ENCODE measurements at places on chromosomes 3 and 15. TPM values are rescaled to one million over a fixed set of nuclear protein-coding genes. Genes with fewer than 3 reads are reported as not detected.
A peak's percentile ranks its signal among the peaks of the same experiment; 100 is the strongest.

DNA sequence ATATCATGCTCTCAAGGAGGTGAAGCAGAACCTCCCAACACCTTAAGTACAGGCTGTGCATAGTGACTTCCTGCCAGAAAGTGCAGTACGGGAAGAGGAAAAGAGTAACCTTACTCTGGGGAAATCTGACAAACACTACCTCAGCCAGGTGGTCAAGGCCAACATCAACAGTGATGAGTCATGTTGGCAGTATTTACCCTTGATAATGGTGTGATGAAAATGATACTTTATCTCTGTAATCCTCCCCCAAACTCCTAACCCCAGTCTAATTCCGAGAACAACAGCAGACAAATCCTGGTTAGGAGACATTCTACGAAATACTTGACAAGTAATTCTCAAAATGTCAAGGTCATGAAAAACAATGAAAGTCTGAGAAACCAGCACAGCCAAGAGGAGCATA is 26.5 kb downstream of the ANKDD1A start:
- no peak for DNase-seq

DNA sequence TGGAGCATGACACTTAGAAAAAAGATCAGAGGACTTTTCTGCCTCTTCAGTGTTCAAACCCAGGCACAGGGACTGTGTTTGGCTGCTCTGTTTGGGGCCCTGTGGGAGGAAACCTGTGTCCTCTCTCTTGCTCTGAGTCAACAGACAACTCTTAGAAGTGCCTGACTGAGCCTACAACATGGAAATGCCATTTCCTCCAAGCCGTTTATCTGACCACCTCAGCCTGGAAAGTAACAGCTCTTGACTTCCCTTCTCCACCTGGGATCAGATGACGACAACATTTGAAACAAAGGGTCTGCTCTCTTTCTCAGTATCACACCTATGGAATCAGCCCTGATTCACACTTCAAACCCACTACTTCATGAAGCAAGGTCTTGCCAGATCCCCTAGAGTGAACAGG is 91.3 kb upstream of the CTDSPL start:
- DNase-seq: no peak

DNA sequence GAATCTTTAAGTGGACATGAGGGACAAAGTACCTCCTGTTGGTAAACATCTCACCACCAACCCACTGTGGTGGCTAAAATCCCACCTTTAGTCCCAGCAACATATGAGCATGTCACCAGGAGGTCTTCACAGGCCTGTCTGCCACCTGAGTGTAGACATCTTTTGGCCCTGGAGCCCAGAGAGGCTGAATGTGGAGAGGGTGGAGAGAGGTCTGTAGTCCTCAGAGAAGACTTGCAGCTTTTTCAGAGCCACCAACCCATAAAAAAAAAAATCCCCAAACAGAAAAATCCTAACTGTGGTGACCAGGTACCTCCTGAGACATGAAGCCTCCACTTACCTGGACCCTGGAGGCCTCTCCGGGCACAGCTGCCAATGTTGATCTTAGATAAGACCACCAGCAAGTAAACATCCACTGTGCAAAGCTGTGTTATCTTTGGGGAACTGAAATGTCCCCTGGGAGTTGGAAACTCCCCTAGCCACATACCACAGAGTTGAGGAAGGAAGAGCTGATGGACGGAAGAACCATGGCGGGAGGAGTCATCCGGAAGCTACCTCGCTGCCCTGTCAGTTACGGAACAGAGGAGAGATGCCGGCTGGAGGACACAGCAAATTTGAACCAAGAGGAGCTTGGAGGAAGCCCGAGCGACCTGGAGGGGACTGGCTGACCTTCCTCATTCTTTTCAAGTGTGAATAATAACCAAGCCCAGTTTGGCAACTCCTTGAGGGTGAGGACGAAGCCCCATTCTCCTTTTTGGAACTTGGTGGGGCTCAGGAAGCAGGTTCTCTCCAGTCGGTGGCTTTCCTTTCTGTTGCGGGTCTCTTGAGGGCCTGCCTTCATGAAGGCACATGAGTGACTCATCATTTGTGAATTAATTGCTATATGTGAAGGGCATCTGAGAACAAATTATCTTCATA is at the start of gene GHRL:
GHRL (minus strand) TSS at position 443 of the 915 bp plus-strand sequence. CDS start 2,767 bp downstream, outside the sequence.
- no peak for DNase-seq

GRCh38 chr3:119497820-119498185 is 544 bp upstream of the TIMMDC1 start:
- peak; percentile 56 for DNase-seq

DNA sequence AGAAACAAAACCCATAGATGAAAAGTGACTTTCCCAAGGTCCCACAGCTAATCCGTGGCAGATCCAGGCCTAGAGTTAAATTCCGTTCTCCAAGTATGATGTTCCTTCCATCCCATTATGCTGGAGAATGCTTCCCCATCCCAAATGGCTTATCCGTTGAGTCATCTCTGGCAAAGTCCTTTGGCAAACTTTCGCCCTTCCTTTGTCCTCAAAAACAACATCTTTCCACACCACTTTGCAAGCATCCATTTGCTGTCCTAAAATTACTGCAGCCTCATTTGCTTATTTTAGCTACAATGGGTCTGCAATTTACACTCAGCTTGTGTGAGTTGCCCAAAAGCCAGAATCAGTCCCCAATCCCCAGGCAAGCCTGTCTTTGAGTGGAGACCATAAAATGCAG is 304.0 kb upstream of the TLE3 start:
- no peak for DNase-seq

DNA sequence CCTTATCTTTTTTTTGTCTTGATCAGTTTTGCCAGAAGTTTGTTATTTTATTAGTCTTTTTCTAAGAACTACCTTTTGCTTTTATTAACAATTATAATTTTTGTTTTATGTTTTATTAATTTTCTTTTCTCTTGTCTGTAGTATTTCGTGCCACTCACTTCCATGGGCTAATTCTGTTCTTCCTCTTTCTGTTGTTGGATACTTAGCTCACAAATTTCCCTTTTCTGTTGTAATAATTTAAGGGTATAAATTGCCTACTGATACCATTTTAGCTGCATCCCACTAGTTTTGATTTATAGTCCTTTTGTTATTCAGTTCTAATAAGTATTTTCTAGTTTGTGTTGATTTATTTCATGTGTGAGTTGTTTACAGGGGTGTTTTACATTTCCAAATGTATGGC is 48.6 kb downstream of the SNRK start:
- DNase-seq: no peak

- DNase-seq: no peak
These were observed 148.6 kb downstream of the FGF12 start for GRCh38 chr3:192578729-192579128.

DNA sequence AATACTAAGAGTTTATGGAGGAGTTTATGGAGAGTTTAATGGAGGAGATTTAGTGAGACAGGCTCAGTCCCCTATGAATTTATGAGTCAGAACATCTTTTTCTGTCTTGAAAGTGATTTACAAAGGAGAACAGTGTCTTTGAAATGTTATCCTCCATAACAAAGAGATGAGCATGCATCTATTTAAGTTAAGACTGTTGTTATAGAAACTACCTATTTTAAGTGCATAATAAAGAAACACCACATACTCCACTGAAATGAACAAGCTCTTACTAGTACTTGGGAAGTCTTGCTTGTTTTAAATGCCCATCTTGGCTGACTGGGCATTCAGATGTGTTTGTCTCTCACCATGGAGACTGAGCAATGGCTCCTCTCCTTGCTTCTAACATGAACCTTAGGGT is 118.7 kb upstream of the ACP3 start:
- no peak for DNase-seq

DNA sequence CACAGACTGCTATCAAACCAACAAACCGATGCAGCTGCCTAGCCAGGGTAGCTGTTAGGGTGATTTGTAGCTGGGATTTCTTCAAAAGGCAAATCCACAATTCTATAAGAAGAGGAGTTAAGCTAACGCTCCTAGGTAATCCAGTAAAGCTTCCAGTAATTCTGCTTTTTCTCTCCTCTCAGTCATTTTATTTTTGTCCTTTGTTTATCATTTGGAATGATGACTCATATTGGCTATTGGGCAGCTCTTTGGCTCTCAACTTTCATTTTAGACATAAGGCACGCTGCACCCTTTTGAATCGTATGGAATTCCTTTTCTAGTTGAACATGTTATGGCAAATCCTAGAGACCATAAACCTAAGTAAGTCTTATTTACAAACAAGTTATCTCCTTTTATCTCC is 53.2 kb upstream of the PPARG start:
- DNase-seq: no peak

- DNase-seq: no peak
These were observed 19.0 kb upstream of the ACOX2 start for GRCh38 chr3:58556001-58556400.

DNA sequence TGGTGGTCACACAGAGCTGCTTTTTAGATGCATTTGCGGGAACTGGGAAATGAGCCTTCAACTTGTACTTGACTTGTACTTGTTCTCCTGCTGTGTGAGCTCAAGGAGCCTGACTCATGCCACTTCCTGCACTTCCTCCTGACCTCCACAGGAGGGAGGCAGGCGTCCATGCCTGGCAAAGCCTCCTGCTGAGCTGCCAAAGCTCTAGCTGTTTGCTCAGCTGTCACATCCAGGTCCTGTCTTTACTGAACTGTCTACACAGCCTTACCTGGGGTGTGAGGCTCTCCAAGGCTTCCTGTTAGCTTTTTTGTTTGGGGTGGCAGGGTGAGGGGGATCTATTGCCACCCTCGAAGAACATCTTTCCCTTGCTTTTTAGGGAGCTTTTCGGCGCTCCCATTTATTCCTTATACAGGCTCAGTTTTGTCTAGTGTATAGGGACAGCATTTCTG is 6.4 kb downstream of the THPO start:
- DNase-seq: peak; percentile 94

- no peak for DNase-seq
These were observed 51.0 kb downstream of the ARNT2 start for GRCh38 chr15:80455051-80455648.

- DNase-seq: no peak
These were observed 241.3 kb upstream of the ONECUT1 start for GRCh38 chr15:53031469-53031868.

GRCh38 chr3:177201700-177202397 is 4.6 kb upstream of the TBL1XR1 start:
- no peak for DNase-seq

DNA sequence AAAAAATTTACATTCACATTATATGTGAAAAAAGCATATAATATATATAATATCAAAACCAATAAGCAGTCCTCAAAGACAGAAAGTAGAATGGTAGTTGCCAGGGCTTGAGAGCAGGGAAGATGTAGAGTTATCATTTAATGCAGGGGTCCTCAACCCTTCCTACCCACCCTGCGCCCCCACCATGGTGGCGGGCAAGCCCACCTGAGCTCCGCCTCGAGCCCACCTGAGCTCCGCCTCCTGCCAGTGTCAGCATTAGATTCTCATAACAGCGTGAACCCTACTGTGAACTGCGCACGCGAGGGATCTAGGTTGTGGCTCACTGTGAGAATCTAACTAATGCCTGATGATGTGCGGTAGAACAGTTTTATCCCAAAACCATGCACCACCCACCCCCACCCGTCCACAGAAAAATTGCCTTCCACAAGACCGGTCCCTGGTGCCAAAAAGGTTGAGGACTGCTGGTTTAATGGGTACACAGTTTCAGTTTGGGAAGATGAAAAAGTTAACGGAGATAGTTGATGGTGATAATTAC is 3.0 kb downstream of the TRIM59 start:
- DNase-seq: no peak

- no peak for DNase-seq
These were observed 264.3 kb upstream of the ARHGEF26 start for GRCh38 chr3:153856932-153857331.

DNA sequence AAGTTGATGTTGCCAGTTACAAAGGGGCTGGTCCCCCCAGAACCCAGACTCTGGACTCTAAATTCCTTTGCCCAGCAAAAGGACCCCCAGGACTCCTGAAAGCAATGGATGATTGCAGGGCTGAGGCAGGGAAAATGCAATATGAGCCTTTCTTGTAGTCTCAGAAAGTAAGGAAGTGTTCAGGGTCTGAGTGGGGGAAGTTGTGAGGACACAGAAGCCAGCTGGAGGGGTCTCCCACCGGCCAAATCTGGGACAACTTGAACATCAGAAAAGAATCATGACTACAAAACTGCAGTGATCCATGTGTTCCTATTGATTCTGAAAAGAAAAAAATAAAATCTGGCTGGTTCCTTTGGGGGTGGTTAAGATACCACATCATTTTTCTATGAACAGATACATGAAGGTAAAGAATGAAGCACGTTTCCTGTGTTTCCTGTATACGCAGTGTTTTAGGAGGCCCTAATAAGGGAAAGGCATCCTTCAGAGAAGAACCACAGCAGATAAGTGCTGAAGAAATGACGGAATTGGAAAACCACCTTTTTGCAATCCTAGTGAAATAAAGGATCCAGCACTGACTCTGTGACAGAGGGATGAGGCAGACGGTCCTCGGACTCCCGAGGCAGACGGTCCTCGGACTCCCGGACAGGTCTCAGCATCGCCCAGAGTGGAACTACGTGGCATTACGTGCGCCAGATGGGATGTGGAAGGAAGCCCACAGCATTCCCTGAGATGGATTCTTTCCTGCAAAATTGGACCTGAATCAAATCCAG is 22.2 kb upstream of the GRIP2 start:
- no peak for DNase-seq

- no peak for DNase-seq
These were observed 680.3 kb downstream of the AGBL1 start for GRCh38 chr15:86759800-86760523.

GRCh38 chr3:191441687-191442086 is 19.3 kb upstream of the PYDC2 start:
- DNase-seq: no peak

GRCh38 chr3:54144284-54144683 is 21.9 kb downstream of the CACNA2D3 start:
- DNase-seq: no peak

DNA sequence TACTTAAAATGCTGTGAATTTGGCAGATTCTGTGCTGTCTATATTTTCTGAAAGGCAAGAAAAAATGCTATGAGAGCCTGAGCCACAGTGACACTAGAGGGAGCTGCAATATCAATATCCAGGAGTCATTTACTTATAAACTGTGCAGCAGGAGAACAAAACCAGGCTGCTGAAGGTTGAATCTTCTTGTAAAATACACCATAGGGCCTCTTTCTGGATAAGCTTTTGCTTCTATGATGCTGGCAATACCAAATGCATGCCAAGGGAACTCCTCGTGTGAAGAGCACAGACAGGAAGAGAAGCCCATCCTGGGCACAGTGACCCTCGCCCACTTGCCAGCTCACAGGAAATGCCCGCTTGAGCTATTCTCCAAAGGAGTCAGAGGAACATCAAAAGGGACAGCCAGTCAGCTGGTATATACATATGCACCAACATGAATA is 48.0 kb upstream of the TSPAN3 start:
- no peak for DNase-seq

DNA sequence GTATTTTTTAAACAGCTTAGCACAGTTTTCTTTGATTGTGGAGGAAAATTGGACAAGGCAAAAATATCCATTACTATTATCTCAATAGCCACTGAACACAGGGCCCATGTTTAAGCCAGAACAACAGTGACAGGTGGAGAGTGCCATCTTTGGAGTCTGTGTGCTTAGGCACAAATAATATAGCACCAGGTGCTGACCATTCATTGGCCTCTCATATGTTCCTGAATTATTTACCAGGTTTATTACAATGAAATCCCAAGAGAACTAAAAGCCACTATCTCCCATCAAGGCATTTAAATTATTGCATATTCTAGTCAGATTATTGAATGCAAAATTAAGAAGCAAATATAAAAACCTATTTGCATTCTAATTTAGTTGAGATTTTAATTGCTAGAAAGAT is 39.6 kb downstream of the GPR156 start:
- DNase-seq: no peak

NTRK3 gene
- total RNA-seq: 0.86 TPM

ITGB5 gene
- total RNA-seq: 321 TPM

RYR3 gene
- 2.6 TPM for total RNA-seq

CCDC9B gene
- total RNA-seq: 0.42 TPM

EID1 gene
- 112 TPM for total RNA-seq

All from endodermal cell (in vitro differentiated cells).